ENCODE measurements at places on chromosomes 2 and 18.

- peak; percentile 50 for DNase-seq
These were observed 229.8 kb downstream of the CCDC178 start for GRCh38 chr18:33210575-33211189.

DNA sequence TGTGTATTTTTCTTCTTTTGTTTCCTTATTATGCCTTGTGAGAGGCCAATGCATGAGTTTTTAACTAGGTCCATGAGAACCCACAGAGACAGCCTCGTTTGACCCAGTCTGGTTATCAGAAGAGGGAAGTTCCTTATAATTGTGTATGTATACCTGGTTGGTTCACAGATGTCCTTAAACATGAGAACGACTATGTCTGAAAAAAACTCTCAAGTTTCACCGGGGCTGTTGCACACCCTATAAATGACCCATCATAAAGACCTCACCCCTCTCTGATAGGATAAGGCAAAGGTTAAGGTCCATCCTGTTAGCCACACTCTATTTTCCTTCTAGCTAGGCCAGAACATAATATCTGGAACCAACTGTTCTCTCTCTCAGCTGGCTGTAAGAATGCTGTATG is 42.7 kb upstream of the MSH2 start:
- no peak for DNase-seq

GRCh38 chr18:63017076-63017475 is 301.7 kb downstream of the PHLPP1 start:
- DNase-seq, result no peak

DNA sequence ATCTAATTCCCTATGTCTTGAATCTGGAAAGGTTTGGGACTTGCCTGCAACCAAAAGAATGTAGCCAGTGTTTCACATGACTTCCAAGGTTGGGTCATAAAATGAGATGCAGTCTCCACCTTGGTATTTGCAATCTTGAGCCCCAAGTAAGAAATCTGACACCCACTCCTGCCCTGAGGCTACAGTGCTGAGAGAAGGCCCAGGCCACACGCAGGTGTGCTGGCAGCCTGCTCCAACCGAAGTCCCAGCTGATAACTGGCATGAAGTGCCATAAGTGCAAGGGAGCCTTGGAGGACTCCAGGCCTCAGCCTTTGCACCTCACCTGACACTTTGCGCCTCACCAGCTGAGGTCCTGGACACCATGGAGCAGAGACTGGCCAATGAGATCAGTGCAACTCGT is 182.7 kb downstream of the ANAPC1 start:
- DNase-seq, result no peak

DNA sequence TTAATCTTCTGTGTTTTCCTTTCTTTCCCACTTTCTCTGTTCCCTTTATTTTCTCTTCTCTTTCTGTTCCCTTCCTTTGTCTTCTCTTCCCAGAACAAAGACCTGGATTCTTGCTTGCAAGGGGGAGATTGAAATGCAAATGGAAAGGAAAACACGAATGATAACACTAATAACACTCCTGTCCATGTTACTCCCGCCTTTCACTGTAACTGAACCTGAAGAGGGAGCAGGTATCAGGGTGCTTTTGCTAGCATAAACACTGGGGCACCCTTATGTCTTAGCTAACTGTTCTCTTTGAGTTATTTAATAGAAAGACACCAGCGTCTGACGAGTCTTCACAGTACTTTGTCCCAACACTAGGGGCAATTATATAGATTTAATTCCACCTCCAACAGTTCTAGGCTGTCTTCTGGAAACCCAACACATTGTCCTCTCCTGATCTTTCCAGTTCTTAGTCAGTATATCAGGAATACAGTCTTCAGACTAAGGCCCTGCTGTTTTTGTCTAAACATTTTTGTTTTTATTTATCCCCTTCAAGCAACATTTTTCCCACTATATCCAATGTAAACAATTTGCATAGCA is 99.2 kb downstream of the PTPRM start:
- no peak for DNase-seq

GRCh38 chr2:11869391-11869991 is 123.1 kb downstream of the LPIN1 start:
- DNase-seq, result no peak

GRCh38 chr2:102434655-102435381 is 11.9 kb downstream of the IL18RAP start:
- DNase-seq, result no peak

All from NCI-H446 (cell line).